Posterior vena cava (tissue), 2 donors: ENCODE measurements at places on chromosomes 7 and 10. TPM values are rescaled to one million over a fixed set of nuclear protein-coding genes. Genes with fewer than 3 reads are reported as not detected.

GRCh38 chr7:105268056-105268455 is 120.7 kb downstream of the SRPK2 start:
- DNase-seq, result no peak

Gene LRRC18
- total RNA-seq, result not detected

DNA sequence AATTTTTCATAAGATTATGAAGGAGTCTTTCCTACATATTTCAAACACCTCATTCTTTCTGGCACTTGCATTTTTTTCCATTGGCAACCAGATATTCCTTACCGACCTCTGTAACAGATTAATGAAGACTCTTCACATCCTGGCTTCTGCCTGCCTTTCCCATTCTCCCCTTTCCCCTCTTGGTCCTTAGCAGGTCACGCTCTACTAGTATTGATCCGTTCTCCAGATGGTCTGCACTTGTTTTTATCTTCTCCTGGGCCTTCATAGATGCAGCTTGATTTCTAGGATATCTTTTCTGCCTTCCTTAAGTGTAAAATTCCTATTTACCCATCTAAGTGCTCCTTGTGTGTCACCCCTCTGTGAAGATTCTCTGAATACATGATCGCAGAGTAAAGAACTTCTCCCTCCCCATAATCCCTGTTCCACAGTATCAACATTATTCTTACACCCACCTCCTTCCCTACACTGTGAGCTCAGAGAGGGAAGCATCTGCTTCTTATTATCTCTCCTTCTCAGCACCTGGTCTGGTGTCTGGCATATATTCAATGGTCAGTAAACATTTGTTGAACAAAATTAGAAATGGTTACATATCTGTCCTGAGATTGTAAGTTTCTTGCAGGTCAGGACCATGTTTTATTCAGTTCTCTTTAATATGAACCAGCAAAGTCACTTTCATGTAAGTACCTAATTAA is 654.2 kb downstream of the REEP3 start:
- no peak for DNase-seq

DNA sequence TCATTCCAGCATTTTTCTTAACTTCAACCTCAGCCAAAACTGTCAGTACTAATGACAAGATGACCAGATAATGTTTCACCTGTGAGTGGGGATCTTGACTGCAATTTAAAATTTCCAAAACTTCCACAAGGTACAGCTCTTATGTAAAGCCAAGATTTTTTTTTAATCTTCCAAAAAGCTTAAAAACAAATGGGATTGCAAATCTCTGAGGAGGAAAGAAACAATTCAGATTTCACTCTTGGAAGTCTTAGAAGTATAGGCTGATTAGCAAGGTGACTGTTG is 90.2 kb downstream of the AGMO start:
- no peak for DNase-seq

Gene NPY
- not detected for total RNA-seq

- DNase-seq, result peak; percentile 94
Measured at GRCh38 chr7:140924019-140924820, 509 bp downstream of the BRAF start.

Gene PNLIPRP1
- total RNA-seq, result 1.1 TPM

Gene ZNRF2
- total RNA-seq, result 13.5 TPM

Gene PPP1R3A
- not detected for total RNA-seq

DNA sequence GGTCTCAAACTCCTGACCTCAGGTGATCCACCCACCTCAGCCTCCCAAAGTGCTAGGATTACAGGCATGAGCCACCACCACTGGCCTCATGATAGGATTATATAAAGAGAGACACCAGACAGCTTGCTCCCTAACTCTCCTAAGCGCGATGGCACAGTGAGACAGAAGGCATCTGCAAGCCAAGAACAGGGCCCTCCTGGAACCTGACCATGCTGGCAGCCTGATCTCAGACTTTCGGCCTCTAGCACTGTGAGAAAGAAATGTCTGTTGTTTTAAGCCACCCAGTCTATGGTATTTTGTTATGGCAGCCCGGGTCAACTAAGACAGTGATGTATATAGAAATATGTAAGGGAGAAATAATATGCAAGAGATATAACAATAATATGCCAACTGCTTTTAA is 51.2 kb downstream of the SRPK2 start:
- DNase-seq, result no peak

Gene PLXDC2
- total RNA-seq, result 79.3 TPM

GRCh38 chr10:77163670-77164348 is 473.8 kb downstream of the KCNMA1 start:
- DNase-seq, result peak; percentile 83

DNA sequence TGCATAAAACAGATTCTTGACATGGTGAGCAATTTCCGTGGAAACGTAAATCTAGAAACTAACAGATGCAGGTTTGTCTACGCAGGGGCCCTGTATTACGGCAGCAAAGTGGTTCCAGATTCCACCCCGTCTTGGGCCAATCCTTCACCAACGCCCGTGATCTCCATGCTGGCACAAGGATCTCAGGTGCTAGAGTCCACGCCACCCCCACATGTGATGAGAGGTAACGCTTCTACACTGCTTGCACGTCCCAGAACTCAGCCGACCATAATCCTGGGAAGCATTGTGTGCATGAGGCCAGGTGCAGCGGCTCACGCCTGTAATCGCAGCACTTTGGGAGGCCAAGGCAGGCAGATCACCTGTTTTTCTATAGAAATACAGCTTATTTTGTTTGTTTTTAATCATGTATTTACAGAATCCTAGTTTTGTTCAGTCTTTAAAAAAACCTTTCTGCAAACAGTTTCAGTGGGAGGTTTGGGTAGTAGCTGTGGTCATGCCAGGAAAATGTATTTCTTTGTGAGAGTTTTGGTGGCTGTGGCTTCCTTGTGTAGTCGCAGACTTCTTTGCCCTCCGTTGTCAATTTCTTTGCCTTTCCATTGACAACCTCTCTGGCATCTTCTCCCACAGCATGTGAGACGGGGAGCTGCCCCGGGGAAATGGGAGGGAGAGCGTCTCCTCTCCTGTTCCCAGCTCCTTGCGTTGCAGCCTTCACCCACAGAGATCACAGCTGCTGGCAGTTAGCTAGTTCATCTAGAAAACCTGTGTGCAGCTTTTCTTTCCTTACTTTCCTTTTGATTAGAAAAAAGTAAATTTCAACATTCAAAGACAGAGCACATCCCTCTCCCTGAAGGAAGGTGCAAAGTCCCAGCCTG is 35.7 kb downstream of the ITIH2 start:
- DNase-seq, result no peak

DNA sequence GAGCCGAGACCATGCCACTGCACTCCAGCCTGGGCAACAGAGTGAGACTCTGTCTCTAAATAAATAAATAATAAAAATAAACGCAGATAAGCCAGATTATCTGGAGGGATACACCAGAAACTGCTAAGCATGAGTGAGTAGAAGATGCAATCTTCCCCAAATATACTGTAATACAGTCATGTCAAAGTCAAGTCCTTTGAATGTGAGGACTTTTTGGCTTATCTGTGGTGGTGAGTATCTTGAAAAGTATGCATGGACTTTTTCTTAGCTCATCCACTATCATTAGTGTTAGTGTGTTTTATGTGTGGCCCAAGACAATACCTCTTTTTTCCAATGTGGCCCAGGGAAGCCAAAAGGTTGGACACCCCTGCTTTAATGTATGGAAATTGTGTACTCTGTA is 44.7 kb upstream of the PITRM1 start:
- DNase-seq, result no peak

- no peak for DNase-seq
Measured at GRCh38 chr7:47587976-47588375, 6.1 kb upstream of the TNS3 start.

GRCh38 chr10:129184196-129184595 is 282.8 kb upstream of the MGMT start:
- no peak for DNase-seq

Gene ZDHHC6
- total RNA-seq, result 25.0 TPM
